ENCODE measurements at places on chromosomes 13 and 19.

- DNase-seq: peak; percentile 56
These were observed 221.8 kb downstream of the OLFM4 start for GRCh38 chr13:53250272-53250875.

GRCh38 chr13:37667702-37668101 is 69.1 kb upstream of the POSTN start:
- DNase-seq: no peak

DNA sequence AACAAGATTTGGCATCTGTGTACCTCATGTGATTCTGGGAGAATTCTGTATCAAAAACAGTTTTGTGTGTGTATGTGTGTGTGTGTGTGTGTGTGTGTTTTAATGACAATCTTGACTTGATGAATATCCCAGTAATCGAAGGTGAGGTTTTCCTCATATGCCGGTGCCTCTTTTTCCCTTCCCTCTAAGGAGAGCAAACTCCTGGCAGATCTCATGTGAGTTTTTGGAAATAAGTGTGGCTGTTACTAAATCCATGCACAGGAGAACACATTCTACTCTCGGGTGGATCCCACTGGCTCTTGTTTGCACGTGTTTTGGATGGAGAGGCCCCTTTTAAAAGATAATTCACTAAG is 29.0 kb upstream of the CEBPG start:
- DNase-seq: no peak

GRCh38 chr19:11196406-11197287 is 698 bp downstream of the KANK2 start:
- DNase-seq: no peak

GRCh38 chr19:36488118-36488845 is 1.1 kb downstream of the ZNF566 start:
- no peak for DNase-seq

All from HCT116 (cell line).